ENCODE measurements at places on chromosomes 7 and 10. TPM values are rescaled to one million over a fixed set of nuclear protein-coding genes. Genes with fewer than 3 reads are reported as not detected.

MKI67 gene
- total RNA-seq, result 345 TPM

- DNase-seq, result no peak
- peaks cover 3% of the 10 kb centered on the region for H3K27me3 ChIP-seq
- no peak overlapping the region for H3K27ac ChIP-seq
- no peak overlapping the region for H3K4me3 ChIP-seq
- no peaks in the 10 kb centered on the region for H3K36me3 ChIP-seq
Observed at GRCh38 chr7:20307119-20307518, 23.6 kb upstream of the ITGB8 start.

DNA sequence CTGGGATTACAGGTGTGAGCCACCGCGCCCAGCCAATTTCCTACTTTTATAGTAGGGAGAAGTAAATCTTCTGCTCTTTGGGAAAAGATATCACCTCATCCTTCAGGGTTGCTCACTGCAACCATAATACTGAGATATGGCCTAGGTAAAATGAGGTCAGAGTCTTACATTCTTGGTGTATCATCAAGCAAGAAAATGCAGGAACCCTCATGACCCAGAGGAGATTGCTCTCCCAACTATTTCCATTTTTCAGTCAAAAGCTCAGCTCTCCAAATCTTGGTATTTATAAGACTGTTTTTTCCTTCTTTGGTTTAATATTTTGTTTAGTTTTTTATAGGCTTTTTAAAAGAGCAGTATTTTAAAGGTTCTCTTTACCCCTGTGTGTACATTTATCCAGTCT is 20.9 kb upstream of the PHYHIPL start:
- no peak for DNase-seq
- H3K27ac ChIP-seq, result no peak overlapping the region
- no peak overlapping the region for H3K4me3 ChIP-seq

DNA sequence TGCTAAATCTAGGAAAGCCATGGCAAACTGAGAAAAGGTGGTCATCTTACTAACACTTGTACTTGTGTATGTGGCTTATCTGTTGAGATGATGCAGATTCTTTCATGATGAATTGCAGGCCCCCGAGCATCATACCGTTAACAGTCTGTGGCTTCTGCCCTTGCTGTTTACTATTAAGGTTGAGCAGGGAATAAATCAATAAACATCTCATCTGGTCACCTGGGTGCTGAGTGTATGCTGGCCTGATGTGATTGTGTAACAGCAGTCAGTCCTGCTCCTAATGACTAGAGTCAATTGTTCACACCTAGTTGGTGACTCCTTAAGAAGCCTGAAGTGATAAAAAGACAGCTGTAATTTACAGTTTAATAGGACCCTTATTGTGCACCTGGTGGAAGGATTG is 8.3 kb upstream of the GNAT3 start:
- no peak overlapping the region for H3K27ac ChIP-seq
- H3K4me3 ChIP-seq, result no peak overlapping the region
- no peaks in the 10 kb centered on the region for H3K36me3 ChIP-seq

Measured in activated CD4-positive, alpha-beta T cell treated with anti-CD3 and anti-CD28 coated beads, Interleukin-2, amount 10 ng/mL, durations not matched to agents 7 days and 5 days (primary cell).